ENCODE measurements at places on chromosomes 1 and 21. TPM values are rescaled to one million over a fixed set of nuclear protein-coding genes. Genes with fewer than 3 reads are reported as not detected.

The GPR3 gene
- 0.16 TPM for total RNA-seq

The UBL4B gene
- total RNA-seq = 0.29 TPM

The S100A13 gene
- total RNA-seq = 163 TPM

The CD1E gene
- 0.64 TPM for total RNA-seq

DNA sequence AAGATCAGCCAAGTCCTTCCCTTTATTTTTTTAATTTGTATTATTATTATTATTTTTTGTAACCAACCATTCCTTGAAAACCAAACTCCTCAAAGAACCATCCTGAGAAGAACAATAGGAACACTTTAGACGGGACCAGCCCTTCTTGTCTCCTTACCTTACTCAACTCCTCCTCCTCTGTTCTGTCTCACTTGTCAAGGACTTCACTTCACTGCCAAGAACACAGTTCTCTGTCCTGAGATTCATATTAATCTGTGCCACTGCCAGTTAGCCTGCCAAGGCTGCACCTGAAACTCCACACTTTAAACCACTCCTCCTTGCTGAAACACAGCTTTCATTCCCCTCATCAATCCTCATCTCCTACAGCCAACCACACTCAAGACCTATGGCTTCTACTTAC is 73.8 kb upstream of the ATP1A1 start:
- no peak overlapping the region for H3K4me3 ChIP-seq
- no peaks in the 10 kb centered on the region for H3K4me1 ChIP-seq
- H3K36me3 ChIP-seq = no peaks in the 10 kb centered on the region
- no peaks in the 10 kb centered on the region for H3K27me3 ChIP-seq

- H3K27me3 ChIP-seq = no peaks in the 10 kb centered on the region
- H3K36me3 ChIP-seq = no peaks in the 10 kb centered on the region
- H3K4me1 ChIP-seq = no peaks in the 10 kb centered on the region
- no peak for DNase-seq
- H3K4me3 ChIP-seq = no peak overlapping the region
Measured at GRCh38 chr1:108193333-108193732, 6.8 kb downstream of the SLC25A24 start.

- no peak overlapping the region for H3K27ac ChIP-seq
- H3K27me3 ChIP-seq = peaks cover 15% of the 10 kb centered on the region
- no peak for DNase-seq
- H3K4me3 ChIP-seq = peak overlapping the region; percentile 45
Measured at GRCh38 chr1:156625436-156626078, 6.3 kb downstream of the HAPLN2 start.

DNA sequence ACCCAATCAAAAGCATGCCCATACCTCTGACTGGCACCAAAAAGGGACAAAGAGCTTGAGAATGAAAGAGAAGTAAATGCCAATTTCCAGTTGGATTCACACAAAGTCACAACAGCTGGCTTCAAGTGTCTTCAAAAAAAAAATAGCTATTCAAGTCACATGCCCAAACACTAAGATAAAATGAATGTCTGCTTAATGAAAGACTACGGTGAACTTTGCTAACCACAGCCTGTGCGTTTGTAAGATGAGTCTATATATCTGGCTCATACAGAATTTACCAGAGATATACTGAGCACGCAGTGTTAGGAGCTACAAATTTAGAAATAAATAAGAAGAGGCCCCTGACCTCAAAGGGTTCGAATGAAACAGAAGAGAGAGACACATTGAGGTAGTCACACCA is 73.2 kb downstream of the DAB1 start:
- H3K4me3 ChIP-seq = no peak overlapping the region
- H3K4me1 ChIP-seq = no peaks in the 10 kb centered on the region
- no peaks in the 10 kb centered on the region for H3K27me3 ChIP-seq
- H3K27ac ChIP-seq = no peak overlapping the region
- no peak for DNase-seq

DNA sequence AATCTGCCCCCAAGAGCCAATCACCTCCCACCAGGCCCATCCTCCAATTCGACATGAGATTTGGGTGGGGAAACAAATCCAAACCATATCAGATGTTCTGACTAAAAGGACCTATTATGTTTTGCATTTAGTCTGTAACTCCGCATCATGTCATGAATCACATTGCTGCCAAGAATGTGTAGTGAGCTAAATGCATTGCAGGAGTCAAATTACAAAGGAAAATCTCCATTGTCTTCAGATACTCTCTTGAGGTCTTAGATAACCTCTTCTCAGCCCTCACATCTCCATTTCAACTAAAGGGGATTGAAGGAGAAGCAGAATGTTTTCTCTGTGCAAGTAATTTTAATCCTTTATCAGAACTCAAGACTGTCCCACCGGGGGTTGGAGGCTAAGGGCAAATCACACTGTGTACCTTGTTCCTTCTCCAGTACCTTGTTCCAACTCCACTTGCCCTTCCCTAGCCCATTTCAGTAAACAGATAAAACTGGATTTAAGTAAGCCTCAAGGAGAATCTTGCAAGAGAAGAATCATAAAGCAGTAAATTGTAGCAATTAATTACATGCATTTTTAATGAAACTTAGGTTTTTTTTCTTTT is 34.1 kb downstream of the EXTL2 start:
- no peak for DNase-seq
- no peaks in the 10 kb centered on the region for H3K4me1 ChIP-seq
- no peaks in the 10 kb centered on the region for H3K27me3 ChIP-seq

DNA sequence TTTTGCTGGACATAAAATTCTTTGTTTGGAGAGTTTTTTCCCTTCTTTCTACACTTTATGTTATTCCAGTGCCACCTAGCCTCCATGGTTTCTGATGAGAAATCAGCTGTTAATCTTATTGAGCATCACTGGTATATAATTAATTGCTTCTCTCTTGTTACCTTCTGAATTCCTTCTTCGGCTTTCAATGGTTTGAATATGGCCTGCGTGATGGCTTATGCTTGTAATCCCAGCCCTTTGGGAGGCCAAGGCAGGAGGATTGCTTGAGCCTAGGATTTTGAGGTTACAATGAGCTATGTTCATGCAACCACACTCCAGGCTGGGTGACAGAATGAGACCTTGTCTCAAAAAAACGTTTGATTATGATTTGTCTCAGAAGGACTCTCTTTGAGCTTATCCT is 13.0 kb upstream of the CNIH4 start:
- no peak overlapping the region for H3K27ac ChIP-seq
- no peaks in the 10 kb centered on the region for H3K4me1 ChIP-seq
- H3K4me3 ChIP-seq = no peak overlapping the region
- H3K36me3 ChIP-seq = no peaks in the 10 kb centered on the region
- no peak for DNase-seq

- no peaks in the 10 kb centered on the region for H3K4me1 ChIP-seq
- DNase-seq = no peak
- no peaks in the 10 kb centered on the region for H3K27me3 ChIP-seq
- H3K36me3 ChIP-seq = no peaks in the 10 kb centered on the region
- no peak overlapping the region for H3K4me3 ChIP-seq
Measured at GRCh38 chr1:63651161-63651701, 58.0 kb downstream of the PGM1 start.

- H3K27ac ChIP-seq = no peak overlapping the region
- H3K4me3 ChIP-seq = no peak overlapping the region
- no peak for DNase-seq
- no peaks in the 10 kb centered on the region for H3K36me3 ChIP-seq
- no peaks in the 10 kb centered on the region for H3K27me3 ChIP-seq
- H3K4me1 ChIP-seq = no peaks in the 10 kb centered on the region
Measured at GRCh38 chr1:223478606-223479005, 85.4 kb downstream of the CCDC185 start.

- no peak overlapping the region for H3K27ac ChIP-seq
- H3K4me1 ChIP-seq = no peaks in the 10 kb centered on the region
- DNase-seq = no peak
- no peak overlapping the region for H3K4me3 ChIP-seq
Measured at GRCh38 chr1:178733972-178734371, 8.9 kb downstream of the RALGPS2 start.

DNA sequence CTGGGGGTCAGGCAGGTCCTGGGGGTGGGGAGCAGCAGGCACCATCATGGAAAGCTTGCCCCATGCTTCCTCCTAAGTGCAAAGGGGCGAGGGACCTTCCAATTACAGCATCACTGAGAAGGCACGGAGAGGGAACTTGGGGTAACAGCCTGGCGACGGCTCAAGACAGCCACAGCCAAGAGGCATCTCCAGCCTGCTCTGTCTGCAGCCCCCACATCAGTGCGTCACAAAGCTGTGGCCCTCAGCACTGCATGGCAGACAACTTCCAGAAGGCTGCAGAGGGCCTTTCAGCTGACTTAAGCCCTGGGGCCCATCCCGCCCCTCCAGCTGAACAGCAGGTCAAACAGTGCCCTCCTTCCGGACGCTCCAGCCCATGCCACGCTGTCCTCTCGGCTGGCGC is 13.2 kb upstream of the GPR153 start:
- DNase-seq = no peak
- no peaks in the 10 kb centered on the region for H3K27me3 ChIP-seq
- H3K4me3 ChIP-seq = no peak overlapping the region
- H3K4me1 ChIP-seq = no peaks in the 10 kb centered on the region
- H3K36me3 ChIP-seq = no peaks in the 10 kb centered on the region
- no peak overlapping the region for H3K27ac ChIP-seq

DNA sequence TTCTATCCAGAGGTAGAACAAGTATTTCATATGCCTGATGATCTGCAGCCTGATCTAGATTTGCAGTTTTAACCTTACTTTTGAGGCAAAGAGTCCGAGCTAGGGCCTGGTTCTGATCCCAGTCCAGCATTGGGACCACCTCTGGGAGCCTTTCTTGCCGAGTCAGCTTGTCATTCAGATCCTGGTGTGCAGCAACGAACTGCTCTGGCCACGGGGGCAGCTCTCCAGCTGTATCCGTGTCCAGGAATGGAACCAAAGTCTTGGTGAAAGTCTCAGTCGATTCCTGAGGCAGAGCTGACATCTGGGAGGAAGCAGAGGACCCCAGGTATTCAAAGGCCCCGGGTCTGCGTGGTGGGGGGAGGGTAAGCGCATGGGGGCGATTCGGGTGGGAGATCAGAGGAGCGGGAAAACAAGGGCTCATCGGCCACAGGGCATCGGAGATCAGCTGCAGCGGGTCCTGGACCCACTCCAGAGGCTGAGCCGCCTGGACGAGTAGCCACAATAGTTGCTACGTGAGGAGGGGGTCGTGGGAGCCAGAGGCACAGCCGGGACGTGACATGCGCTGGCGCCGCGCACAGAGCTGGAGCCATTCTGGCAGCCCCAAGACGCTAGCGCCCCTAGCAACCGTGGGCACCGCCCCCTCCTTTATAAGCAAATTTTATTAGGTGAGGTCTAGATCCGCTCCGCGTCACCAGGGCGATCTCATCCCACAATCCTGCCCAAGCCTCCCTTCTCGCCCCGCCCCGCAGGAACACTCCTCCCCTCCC is 32.4 kb upstream of the BSDC1 start:
- no peak overlapping the region for H3K4me3 ChIP-seq
- H3K27me3 ChIP-seq = no peaks in the 10 kb centered on the region
- DNase-seq = peak; percentile 20

DNA sequence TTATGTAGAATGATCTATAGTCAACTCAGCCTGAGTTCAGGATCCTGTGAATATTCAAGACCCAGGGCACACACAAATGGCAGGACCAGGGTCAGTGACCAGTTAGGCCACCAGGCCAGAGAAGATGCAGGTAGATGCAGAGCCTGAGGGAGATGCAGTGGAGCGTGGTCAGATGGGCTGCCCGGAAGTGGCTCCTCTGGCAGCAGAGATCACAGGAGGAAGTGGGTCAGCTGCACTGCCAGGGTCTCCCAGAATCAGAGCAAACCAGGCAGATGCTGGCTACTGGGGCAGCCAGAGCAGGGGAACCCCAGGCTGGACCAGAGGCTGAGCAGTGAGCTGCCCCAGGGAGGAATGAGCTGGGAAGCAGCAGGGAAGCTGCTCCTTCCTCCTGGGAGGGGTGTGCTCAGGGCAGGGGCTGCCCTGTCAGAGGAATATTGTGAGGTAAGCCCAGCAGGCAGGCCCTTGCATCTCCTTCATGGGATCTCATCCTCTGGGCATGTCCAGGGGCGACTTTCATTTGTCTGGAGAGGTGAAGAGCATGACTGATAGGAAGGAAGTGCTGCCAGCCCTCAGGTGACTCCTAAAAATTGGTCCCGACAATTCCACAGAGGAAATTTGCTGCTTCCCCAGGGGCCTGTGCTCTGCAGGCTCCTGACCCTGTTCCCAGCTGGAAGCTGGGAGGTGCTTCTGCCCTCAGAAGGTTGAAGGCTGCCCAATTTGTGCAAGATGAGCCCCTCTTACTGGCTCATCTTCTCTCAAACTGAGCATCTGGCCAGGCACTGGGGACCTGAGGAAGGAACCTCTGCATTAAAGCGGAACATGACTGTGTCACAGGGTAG is 49.3 kb downstream of the STUM start:
- H3K27me3 ChIP-seq = no peaks in the 10 kb centered on the region
- DNase-seq = no peak
- no peak overlapping the region for H3K4me3 ChIP-seq
- H3K27ac ChIP-seq = no peak overlapping the region
- no peaks in the 10 kb centered on the region for H3K4me1 ChIP-seq

GRCh38 chr1:247286134-247286670 is 30.3 kb downstream of the VN1R5 start:
- no peak overlapping the region for H3K27ac ChIP-seq
- H3K4me3 ChIP-seq = no peak overlapping the region
- no peaks in the 10 kb centered on the region for H3K27me3 ChIP-seq
- no peaks in the 10 kb centered on the region for H3K36me3 ChIP-seq

DNA sequence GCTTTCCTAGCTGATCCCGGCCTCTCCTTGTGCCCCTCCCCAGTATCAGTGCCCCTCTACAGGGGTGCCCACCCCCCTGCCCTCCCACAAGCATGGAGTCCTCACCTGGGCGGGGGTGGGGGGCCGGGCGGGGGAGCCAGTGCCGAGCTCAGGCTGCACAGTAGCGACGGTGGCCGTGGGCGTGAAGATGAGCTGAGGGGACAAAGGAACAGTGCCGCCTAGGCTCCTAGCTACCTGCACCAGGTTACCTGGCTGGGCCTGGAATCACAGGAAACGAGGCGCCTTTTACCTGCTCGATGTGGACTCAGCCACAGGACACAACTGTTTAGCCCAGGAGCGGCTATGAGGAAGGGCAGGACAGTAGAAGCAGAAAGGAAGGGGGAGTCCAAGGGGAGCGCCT is 47.5 kb upstream of the A3GALT2 start:
- H3K36me3 ChIP-seq = no peaks in the 10 kb centered on the region
- H3K27ac ChIP-seq = no peak overlapping the region
- no peaks in the 10 kb centered on the region for H3K27me3 ChIP-seq
- no peak for DNase-seq
- peaks cover 41% of the 10 kb centered on the region for H3K4me1 ChIP-seq
- H3K4me3 ChIP-seq = no peak overlapping the region

DNA sequence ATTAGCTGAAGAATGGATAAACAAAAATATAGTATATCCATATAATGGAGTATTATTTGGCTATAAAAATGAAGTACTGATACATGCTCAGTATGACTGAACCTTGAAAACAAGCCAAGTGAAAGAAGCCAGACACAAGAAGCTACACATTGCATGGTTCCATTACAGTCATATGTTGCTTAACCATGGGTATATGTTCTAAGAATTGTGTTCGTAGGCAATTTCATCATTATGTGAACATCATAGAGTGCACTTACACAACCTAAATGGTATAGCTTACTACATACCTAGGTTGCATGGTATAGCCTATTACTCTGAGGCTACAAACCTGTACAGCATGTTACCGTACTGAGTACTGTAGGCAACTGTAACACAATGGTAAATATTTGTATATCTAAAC is 28.6 kb upstream of the FCAMR start:
- no peaks in the 10 kb centered on the region for H3K27me3 ChIP-seq
- no peak overlapping the region for H3K4me3 ChIP-seq
- H3K4me1 ChIP-seq = no peaks in the 10 kb centered on the region
- no peaks in the 10 kb centered on the region for H3K36me3 ChIP-seq
- DNase-seq = no peak

GRCh38 chr1:198259333-198260074 is 102.7 kb downstream of the NEK7 start:
- H3K27ac ChIP-seq = no peak overlapping the region
- H3K4me3 ChIP-seq = no peak overlapping the region
- no peak for DNase-seq

Data from breast epithelium (tissue), 4 donors.